ENCODE measurements at places on chromosomes 5 and 9. TPM values are rescaled to one million over a fixed set of nuclear protein-coding genes. Genes with fewer than 3 reads are reported as not detected.

Gene HNRNPA0
- polyA plus RNA-seq, result 17.8 TPM

Gene GLRA1
- polyA plus RNA-seq, result not detected

Gene TXNDC8
- polyA plus RNA-seq, result not detected

Gene TAF11L10
- not detected for polyA plus RNA-seq

Gene AJM1
- 0.04 TPM for polyA plus RNA-seq

DNA sequence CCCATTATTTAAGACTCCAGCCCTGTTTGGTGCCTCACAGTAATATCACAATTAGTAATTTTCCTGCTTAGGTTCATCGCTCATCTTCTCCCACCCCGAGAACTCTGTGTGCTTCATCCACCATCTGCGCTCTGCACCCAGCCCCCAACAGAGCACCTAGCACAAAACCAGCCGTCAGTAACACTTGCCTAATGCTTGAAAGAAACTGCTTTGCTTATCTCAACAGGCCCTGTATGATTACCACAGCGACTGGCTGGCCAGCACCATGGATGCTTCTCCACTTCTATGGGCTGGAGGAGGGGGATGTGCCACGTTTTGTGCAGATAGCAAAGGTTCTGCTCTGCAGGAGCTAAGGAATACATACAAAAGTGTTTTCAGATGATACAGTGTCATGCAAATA is 166.8 kb downstream of the SPOCK1 start:
- H3K36me3 ChIP-seq, result no peaks in the 10 kb centered on the region
- no peak overlapping the region for H3K27ac ChIP-seq
- H3K27me3 ChIP-seq, result no peaks in the 10 kb centered on the region
- no peak for DNase-seq
- no peak overlapping the region for H3K4me3 ChIP-seq

- H3K27ac ChIP-seq, result no peak overlapping the region
- no peak overlapping the region for H3K4me3 ChIP-seq
- H3K4me1 ChIP-seq, result no peaks in the 10 kb centered on the region
- no peaks in the 10 kb centered on the region for H3K27me3 ChIP-seq
- H3K36me3 ChIP-seq, result peaks cover 16% of the 10 kb centered on the region
- DNase-seq, result no peak
Observed at GRCh38 chr9:20409321-20410092, 212.8 kb downstream of the MLLT3 start.

DNA sequence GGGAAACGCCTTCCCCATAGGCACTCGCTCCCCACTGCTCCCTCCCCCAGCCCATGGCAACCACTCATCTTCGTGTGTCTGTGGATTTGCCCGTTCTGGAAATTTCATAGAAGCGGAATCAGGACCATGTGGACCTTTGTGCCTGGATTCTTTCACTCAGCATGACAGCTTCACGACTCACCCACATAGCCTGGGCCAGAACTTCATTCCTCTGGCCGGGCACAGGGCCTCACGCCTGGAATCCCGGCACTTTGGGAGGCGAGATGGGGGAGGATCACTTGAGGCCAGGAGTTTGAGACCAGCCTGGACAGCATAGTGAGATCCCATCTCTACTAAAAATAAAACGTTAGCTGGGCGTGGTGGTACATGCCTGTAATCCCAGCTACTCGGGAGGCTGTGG is 12.1 kb upstream of the DIPK1B start:
- H3K27ac ChIP-seq, result no peak overlapping the region
- DNase-seq, result no peak
- H3K36me3 ChIP-seq, result no peaks in the 10 kb centered on the region
- peaks cover 7% of the 10 kb centered on the region for H3K4me1 ChIP-seq
- no peak overlapping the region for H3K4me3 ChIP-seq

Gene PDE6A
- polyA plus RNA-seq, result not detected

Gene NR2F1-AS1
- polyA plus RNA-seq, result not detected

Gene ADAMTSL1
- not detected for polyA plus RNA-seq

DNA sequence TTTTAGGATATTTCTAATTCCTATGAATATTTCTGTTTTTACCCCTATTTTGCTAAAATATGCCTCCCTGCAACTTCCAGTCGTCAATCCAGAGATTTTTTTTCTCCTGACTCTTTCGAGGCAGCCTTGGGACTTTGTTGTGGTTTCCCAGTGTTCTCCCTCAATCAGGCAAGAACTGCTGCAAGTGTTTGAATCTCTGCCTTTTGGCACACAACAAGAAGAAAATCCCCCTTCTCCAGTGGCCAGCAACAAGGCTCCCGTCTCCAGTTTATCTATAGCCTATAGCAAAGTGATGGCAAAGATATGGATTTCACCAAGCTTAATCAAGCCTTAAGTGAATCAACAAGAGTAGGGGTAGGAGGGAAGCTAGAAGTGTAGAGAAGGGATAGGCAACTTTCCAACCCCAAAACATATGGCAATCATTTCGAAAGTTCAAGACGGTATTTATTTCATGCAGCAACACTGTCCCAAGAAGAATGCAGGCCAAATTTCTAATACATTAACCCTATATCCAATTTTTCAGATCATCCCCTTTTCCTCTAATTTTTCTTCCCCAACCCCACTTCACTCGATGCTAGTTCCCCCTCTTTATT is 37.7 kb upstream of the PAPPA start:
- no peak for DNase-seq
- H3K27ac ChIP-seq, result no peak overlapping the region
- no peaks in the 10 kb centered on the region for H3K27me3 ChIP-seq

DNA sequence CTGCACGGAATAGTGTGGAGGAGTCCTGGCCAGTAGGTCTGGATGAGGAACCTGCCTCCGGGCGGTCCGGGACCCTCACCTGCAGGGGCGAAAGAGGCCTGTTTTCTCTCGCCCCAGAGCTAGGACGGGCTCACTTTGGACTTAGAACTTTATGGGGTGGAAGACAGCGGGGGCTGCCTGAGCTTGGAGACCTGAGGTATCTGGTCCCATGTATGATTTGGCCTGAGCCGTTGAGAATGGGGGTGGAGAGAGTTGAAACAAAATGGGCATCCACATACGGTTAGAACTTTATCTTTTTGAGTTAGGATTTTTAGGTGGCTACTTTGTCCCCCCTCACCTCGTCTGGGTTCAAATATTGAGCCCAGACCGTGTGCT is 681 bp upstream of the ETF1 start:
- peaks cover 44% of the 10 kb centered on the region for H3K4me1 ChIP-seq
- no peak for DNase-seq
- no peaks in the 10 kb centered on the region for H3K27me3 ChIP-seq
- peak overlapping the region; percentile 94 for H3K27ac ChIP-seq

Gene OTULINL
- 25.7 TPM for polyA plus RNA-seq

Gene PCDHGA11
- polyA plus RNA-seq, result not detected

Gene DNAH5
- not detected for polyA plus RNA-seq

DNA sequence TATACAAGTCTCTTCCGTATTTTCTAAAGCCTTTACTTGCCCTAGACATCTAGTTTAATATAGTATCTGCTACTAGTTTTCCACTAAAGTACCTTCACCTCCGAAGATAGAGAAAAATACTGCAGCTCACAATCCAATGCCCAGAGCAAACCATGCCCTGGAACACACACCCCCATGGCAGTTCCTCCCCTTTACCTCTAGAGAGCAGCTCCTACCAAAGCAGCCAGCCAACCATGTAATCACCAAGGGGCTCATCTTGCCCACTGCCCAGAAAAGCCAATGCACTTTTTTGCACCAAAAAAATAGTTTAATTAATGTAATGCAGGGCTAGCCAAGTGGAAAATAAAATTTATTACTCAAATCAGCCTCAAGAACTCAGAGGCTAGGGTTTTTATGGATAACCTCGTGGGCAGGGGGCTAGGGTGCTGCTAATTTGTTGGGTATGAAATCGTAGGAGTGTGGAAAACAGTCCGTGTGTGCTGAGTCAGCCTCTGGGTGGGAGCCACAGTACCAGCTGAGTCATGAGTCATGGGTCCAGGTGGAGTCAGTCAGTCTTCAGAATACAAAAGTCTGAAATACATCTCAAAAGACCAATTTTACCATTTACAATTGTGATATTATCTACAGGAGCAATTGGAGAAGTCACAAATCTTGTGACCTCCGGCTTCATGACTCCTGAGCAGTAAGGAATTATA is 120.1 kb upstream of the ACO1 start:
- H3K27me3 ChIP-seq, result no peaks in the 10 kb centered on the region
- no peaks in the 10 kb centered on the region for H3K36me3 ChIP-seq
- H3K4me3 ChIP-seq, result no peak overlapping the region
- H3K27ac ChIP-seq, result no peak overlapping the region

Gene IFNK
- polyA plus RNA-seq, result not detected

- no peaks in the 10 kb centered on the region for H3K4me1 ChIP-seq
- no peaks in the 10 kb centered on the region for H3K36me3 ChIP-seq
- no peak overlapping the region for H3K27ac ChIP-seq
Observed at GRCh38 chr5:31270396-31270795, 76.9 kb downstream of the CDH6 start.

- H3K4me1 ChIP-seq, result no peaks in the 10 kb centered on the region
- H3K27ac ChIP-seq, result no peak overlapping the region
- no peak overlapping the region for H3K4me3 ChIP-seq
Observed at GRCh38 chr5:111699976-111700375, 57.0 kb downstream of the NREP start.

Gene AIF1L
- 0.10 TPM for polyA plus RNA-seq

Gene FBP2
- polyA plus RNA-seq, result not detected

Gene FANCG
- 12.6 TPM for polyA plus RNA-seq

DNA sequence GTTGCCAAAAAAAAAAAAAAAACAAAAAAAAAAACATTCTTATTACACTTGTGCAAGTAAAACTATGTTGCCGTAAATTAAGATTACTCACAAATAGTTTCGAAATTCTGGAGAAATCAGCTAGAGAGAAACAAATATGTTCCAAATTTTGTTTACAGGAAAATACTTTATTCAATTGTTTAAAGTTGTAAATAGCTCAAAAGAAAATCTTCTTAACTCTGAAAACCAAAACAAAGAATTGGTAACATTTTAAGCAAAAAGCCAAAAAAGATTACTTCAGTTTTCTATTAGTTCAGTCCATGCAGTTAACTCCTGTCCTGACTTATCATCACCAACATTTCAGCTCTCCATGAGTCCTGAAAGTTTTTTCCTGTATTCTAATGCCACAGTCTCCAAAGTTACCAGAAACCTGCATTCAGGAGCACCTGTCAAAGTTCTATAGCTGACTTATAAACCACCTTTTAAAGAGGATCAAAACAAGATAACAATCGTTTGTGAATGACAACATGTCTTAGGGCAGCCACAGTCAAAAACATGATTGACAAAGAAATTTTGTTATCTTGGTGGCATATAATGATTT is 194.1 kb downstream of the RANBP17 start:
- no peaks in the 10 kb centered on the region for H3K27me3 ChIP-seq
- H3K36me3 ChIP-seq, result no peaks in the 10 kb centered on the region
- H3K4me1 ChIP-seq, result no peaks in the 10 kb centered on the region
- no peak overlapping the region for H3K27ac ChIP-seq
- DNase-seq, result no peak

Gene RHOBTB3
- polyA plus RNA-seq, result 4.6 TPM

DNA sequence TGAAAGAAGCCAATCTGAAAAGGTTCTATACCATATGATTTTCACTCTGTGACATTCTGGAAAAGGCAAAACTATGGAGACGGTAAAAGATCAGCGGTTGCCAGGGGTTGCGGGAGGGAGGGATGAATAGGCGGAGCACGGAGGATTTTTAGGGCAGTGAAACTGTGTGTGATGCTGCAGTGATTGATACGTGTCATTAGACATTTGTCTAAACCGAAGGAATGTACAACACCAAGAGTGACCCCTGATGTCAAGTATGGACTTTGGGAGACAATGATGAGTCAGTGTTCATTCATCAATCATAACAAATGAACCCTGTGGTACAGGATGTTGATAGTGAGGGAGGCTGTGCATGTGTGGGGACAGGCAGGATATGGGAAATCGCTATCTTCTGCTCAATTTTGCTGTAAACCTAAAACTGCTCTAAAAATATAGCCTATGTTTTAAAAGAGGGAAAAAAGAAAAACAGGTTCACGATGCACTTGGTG is 34.4 kb downstream of the ERGIC1 start:
- no peaks in the 10 kb centered on the region for H3K27me3 ChIP-seq
- no peak overlapping the region for H3K27ac ChIP-seq
- no peak for DNase-seq
- no peaks in the 10 kb centered on the region for H3K36me3 ChIP-seq

GRCh38 chr9:112041536-112042243 is 133.4 kb downstream of the SUSD1 start:
- H3K27ac ChIP-seq, result no peak overlapping the region
- no peak for DNase-seq
- no peaks in the 10 kb centered on the region for H3K27me3 ChIP-seq
- no peaks in the 10 kb centered on the region for H3K36me3 ChIP-seq
- H3K4me3 ChIP-seq, result no peak overlapping the region

DNA sequence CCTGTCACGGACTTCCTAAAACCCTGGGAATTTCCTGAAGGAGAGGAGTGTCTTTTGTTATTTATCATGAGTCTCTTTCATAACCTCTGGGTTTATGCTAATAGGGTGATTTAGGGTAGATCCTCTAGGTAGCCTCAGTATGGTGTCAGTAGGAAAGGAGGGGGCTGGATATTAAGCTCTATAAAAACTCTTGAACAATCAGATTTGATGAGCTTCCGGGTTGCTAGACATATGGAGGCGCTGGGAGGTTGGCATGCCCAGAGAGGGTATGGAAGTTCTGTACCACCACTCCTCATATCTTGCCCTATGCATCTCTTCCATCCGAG is 15.6 kb upstream of the PTBP3 start:
- H3K36me3 ChIP-seq, result no peaks in the 10 kb centered on the region
- no peaks in the 10 kb centered on the region for H3K27me3 ChIP-seq
- H3K4me1 ChIP-seq, result peaks cover 3% of the 10 kb centered on the region
- H3K4me3 ChIP-seq, result no peak overlapping the region

- H3K36me3 ChIP-seq, result no peaks in the 10 kb centered on the region
- DNase-seq, result no peak
- no peaks in the 10 kb centered on the region for H3K27me3 ChIP-seq
- H3K4me1 ChIP-seq, result no peaks in the 10 kb centered on the region
Observed at GRCh38 chr9:123486431-123486830, 130.4 kb downstream of the CRB2 start.

DNA sequence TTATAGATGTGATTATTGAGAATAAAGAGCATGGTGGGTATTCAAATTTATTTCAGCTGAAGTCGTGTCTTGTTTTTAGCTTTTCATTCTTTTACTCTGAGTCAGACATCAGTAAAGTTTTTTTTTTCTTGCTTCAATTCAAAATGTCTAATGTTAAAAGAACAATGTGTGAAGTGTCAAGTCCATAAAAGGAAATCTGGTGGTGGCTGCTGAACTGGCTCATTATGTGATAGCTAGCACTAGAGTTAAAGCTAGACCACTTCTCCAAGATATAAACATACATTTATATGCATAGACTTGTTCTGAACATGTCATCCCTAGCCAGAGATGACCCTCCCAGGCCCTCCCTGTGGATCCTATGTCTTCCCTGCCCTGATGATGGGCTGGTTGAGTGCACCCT is 338.3 kb downstream of the RAB3C start:
- no peak for DNase-seq
- H3K27ac ChIP-seq, result no peak overlapping the region
- H3K27me3 ChIP-seq, result no peaks in the 10 kb centered on the region

- H3K4me3 ChIP-seq, result no peak overlapping the region
- no peak overlapping the region for H3K27ac ChIP-seq
- H3K36me3 ChIP-seq, result no peaks in the 10 kb centered on the region
- no peaks in the 10 kb centered on the region for H3K27me3 ChIP-seq
- no peak for DNase-seq
Observed at GRCh38 chr5:144778561-144778960, 607.9 kb downstream of the KCTD16 start.

Gene PCDHGA7
- polyA plus RNA-seq, result not detected

All from naive thymus-derived CD4-positive, alpha-beta T cell (primary cell).